Tongue (tissue), 3 donors: ENCODE measurements at places on chromosomes 1 and 21. TPM values are rescaled to one million over a fixed set of nuclear protein-coding genes. Genes with fewer than 3 reads are reported as not detected.

The FAM72D gene
- 2.3 TPM for total RNA-seq

The SPRR5 gene
- total RNA-seq, result not detected

The SPRR3 gene
- total RNA-seq, result 58.0 TPM

The GPR37L1 gene
- total RNA-seq, result 0.41 TPM

The CCDC30 gene
- total RNA-seq, result 5.1 TPM

The PTPN22 gene
- total RNA-seq, result 0.92 TPM

The KRTAP7-1 gene
- not detected for total RNA-seq

The ERG gene
- total RNA-seq, result 8.6 TPM

The BTBD19 gene
- total RNA-seq, result 5.0 TPM

The RCSD1 gene
- total RNA-seq, result 141 TPM

The IGSF9 gene
- total RNA-seq, result 8.7 TPM

The MEGF6 gene
- total RNA-seq, result 33.6 TPM

The ZDHHC18 gene
- total RNA-seq, result 8.2 TPM

The OPTC gene
- total RNA-seq, result not detected

The MAPKAPK2 gene
- total RNA-seq, result 44.4 TPM

The RORC gene
- total RNA-seq, result 13.7 TPM

The SLC1A7 gene
- total RNA-seq, result not detected

The HES3 gene
- not detected for total RNA-seq

The CELA2B gene
- 0.41 TPM for total RNA-seq

The C1QTNF12 gene
- 6.3 TPM for total RNA-seq

The HCRTR1 gene
- total RNA-seq, result not detected

The ADAMTS1 gene
- 51.5 TPM for total RNA-seq

The PRR9 gene
- not detected for total RNA-seq

The LIX1L gene
- total RNA-seq, result 28.3 TPM

The SPRR2A gene
- 3.1 TPM for total RNA-seq

The F13B gene
- not detected for total RNA-seq

The KRTAP11-1 gene
- not detected for total RNA-seq

The PDC gene
- total RNA-seq, result not detected

The GJB4 gene
- total RNA-seq, result 0.31 TPM

The OR2T3 gene
- not detected for total RNA-seq

The TSACC gene
- not detected for total RNA-seq
